Fibroblast of lung (primary cell): ENCODE measurements at places on chromosomes 4 and X. TPM values are rescaled to one million over a fixed set of nuclear protein-coding genes. Genes with fewer than 3 reads are reported as not detected.

Gene VEGFD
- total RNA-seq: 2.0 and 2.1 TPM in 2 replicates

Gene ADH1B
- total RNA-seq: 364 and 844 TPM in 2 replicates

Gene NSUN7
- total RNA-seq: 0.33 and 0.51 TPM in 2 replicates

Gene ZMAT1
- 0.51 and 1.8 TPM in 2 replicates for total RNA-seq

Gene CCDC120
- total RNA-seq: 0.51 and 0.66 TPM in 2 replicates

Gene CXCL3
- 1.3 and 2.5 TPM in 2 replicates for total RNA-seq

Gene NAP1L3
- total RNA-seq: 1.3 and 5.0 TPM in 2 replicates

Gene CENPVL1
- not detected in 2 replicates for total RNA-seq

Gene HEPH
- 28.9 and 43.1 TPM in 2 replicates for total RNA-seq

Gene NPY1R
- total RNA-seq: under 0.01 TPM in 2 replicates

Gene SLIT2
- total RNA-seq: 12.6 and 21.1 TPM in 2 replicates

Gene GJB1
- total RNA-seq: not detected in 2 replicates

Gene ZNF518B
- total RNA-seq: 20.0 and 28.5 TPM in 2 replicates
